ENCODE measurements at places on chromosomes 4 and X.

DNA sequence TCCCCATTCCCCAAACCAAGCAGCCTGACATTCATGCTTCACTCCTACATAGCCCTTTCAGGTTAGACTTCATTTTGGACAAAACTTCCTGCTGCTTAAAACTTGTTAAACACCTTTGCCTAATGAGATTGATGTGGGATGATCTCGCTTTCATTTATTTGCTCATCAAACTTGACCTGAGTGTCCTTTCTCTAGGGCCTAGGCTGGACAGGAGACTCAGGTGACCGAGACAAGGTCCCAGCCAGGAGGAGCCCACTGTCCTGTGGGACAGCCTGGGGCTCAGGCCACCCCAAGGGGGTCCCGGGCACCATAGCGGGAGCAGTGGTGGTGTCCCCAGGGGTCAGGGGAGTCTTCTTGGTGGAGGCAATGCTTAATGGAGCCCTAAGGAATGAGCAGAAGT lies 23.7 kb upstream of the PSAPL1 start:
- DNase-seq: no peak

- no peak for DNase-seq
These were observed 944 bp downstream of the FUNDC2 start for GRCh38 chrX:155027509-155028066.

DNA sequence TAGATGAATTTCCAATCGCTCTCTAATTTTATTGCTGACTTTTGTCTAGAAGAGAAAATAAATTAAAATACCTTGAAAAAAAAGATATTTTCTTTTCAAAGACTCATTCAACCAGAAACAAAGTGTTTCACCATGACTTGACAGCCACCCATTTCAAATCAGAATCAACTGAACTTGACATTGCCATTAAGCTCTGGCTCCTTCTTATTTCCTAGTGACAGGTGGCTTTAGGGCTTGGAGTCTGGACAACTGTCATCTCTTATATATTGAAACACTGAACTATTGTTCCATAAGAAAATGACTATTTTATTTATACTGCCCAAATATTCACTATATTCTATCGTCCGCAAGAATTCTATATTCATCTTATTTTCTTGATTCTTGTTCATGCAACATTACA lies 229.2 kb downstream of the SLC39A8 start:
- DNase-seq: no peak

DNA sequence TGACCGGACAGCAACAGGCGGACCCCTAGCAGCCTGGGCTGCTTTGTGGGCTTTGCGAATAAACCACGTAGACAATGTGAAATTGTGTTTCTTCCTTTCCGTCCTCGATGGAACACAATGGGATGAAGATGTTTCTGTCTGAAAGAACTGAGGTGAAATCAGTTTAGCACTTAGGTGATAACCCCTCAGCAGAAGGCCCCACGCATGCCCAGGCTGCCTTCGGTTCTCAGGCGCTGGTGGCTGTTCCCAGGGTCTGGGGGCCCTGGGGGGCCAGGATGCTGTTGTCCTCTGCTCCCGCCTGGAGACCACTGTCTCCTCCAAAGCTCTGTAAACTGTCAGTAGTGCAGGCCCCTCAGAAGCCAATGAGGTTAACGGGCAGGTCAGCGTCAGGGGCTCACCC lies 73.9 kb upstream of the HGFAC start:
- DNase-seq: no peak

DNA sequence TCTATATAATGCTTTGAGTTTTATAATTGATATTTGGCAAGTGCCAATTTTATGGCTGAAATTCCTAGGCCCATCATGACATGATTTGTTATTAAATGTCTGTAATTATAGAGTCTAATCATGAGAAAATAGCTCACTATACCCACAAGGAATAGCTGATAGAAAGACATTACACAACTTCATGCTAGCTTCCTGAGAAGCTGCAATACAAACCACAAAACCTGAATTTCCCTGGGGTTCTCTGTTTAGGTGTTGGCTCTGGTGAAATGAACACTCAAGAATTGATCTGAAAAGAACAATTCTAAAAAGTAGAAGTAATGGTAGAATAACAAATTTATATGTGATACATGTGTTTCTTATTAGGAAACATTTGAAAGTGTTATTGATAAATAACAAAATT lies 169.6 kb downstream of the GASK1B start:
- no peak for DNase-seq

- DNase-seq: no peak
These were observed 39.9 kb downstream of the PDS5A start for GRCh38 chr4:39937683-39938268.

DNA sequence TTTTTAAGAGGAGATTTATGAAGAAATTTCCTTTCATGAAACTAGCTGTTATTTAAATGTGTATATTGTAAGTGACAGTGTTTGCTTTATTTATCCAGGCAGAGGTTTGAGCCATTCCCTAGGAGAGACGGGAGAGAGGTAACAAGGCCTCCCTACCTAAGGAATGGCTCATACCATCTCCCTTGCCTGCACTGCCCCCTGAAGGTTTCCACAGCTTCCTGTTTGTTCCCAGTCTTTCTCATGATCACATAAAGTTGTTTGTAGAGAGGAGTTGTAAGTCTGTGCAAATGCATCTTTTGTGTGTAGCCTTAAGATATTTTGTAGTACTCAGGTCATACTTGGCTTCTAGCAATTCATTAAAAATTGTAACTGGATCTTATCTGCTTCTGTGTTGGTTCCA lies 1504.5 kb upstream of the PCDH10 start:
- no peak for DNase-seq
